Gastroesophageal sphincter (tissue), 4 donors: ENCODE measurements at places on chromosomes 2 and 18.

- no peak for ATAC-seq
These were observed 75.6 kb upstream of the MAPRE2 start for GRCh38 chr18:34965566-34965965.

GRCh38 chr2:161384864-161385263 lies 31.2 kb upstream of the TBR1 start:
- no peak for ATAC-seq

DNA sequence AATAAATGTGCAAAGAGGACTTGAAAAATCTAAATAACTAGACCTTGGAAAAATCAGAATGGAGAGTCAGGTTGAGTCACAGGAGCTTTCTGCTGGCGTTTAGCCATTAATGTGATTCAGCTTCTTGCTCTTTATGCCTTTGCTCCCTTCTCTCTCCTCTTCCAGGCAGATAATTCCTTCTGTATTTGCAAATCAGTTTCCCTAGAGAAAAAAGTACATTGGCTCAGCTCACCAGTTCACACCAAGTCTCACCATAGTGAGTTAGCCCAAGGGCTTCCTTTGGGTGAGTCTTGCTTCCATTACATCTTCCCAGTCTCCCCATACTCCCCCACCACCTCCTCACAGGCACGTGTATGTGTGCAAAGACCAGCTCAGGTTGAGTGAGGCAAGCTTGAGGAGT lies 73.6 kb downstream of the CYBRD1 start:
- no peak for ATAC-seq

DNA sequence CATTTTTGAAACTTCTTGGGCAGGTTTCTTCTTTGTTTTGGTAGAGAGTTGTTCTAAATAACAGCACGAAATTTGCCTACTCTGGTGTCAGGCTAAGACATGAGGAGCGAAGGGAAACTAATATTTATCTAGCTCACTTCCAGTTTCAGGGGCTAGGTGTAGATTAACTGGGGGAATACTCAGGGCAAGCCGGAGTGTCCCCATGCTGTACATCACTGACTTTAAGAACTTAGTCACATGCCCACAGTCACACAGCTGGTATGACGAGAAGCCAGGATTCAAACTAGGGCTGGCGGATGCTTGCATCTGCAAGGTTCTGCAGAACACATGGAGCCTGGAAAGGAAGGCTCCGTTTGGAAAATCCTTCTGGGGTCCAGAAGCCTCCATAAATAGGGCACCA lies 133.3 kb downstream of the ALPK2 start:
- no peak for ATAC-seq

GRCh38 chr2:71634567-71634966 lies 181.2 kb downstream of the DYSF start:
- ATAC-seq, result no peak

DNA sequence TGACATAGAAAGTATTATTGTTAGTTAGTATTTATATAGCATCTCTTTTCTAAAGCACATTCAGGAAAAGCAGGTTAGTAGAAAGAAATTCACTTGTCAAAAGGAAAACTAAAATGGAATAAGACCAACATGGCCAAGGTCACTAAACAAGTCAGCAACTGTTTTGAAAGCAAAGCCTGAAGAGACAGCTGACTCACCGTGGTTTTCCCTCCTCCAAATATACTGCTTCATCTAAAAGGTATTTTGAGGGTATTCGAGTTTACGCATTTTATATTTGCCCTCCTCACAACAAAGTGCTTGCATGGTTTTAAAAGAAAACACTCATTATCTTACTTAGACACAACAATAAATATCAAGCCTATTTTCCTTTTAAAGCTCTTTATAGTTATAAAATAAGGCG lies 24.0 kb downstream of the ZNF385B start:
- no peak for ATAC-seq
